Left renal cortex interstitium (tissue), 4 donors: ENCODE measurements at places on chromosomes 12 and 14. TPM values are rescaled to one million over a fixed set of nuclear protein-coding genes. Genes with fewer than 3 reads are reported as not detected.

The COX8C gene
- polyA plus RNA-seq = 0.35 TPM

The FERMT2 gene
- 179 TPM for polyA plus RNA-seq

The RASSF3 gene
- polyA plus RNA-seq = 20.5 TPM

The KSR2 gene
- 0.54 TPM for polyA plus RNA-seq

The AQP5 gene
- polyA plus RNA-seq = 2.2 TPM

The ETFBKMT gene
- polyA plus RNA-seq = 6.2 TPM

The FAM90A1 gene
- polyA plus RNA-seq = 2.2 TPM

The SPIC gene
- polyA plus RNA-seq = not detected

The MYH6 gene
- 0.21 TPM for polyA plus RNA-seq

The KRT78 gene
- polyA plus RNA-seq = not detected

The KLRD1 gene
- 0.47 TPM for polyA plus RNA-seq

The PRICKLE1 gene
- polyA plus RNA-seq = 58.0 TPM

The CLEC7A gene
- polyA plus RNA-seq = 2.2 TPM

The CCDC38 gene
- 0.82 TPM for polyA plus RNA-seq

The VASH1 gene
- polyA plus RNA-seq = 44.6 TPM

The PRB2 gene
- not detected for polyA plus RNA-seq

DNA sequence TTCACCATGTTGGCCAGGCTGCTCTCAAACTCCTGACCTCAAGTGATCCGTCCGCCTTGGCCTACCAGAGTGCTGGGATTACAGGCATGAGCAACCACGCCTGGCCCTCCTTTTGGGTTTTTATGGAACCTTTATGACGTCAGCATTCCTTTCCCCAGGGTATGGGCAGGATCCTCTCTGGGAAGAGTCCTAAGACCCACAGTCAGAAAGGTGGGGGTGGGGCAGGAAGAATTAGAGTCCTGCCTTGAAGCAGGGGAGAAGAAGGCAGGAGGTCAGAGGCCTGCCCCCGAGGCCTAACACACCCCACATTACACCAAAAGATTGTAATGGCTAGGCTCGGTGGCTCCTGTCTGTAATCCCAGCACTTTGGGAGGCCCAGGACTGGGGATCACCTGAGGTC, 30.8 kb upstream of the CDK17 start:
- DNase-seq = no peak

- DNase-seq = no peak
These were observed 123.1 kb downstream of the SRGAP1 start for GRCh38 chr12:63967358-63968145.

DNA sequence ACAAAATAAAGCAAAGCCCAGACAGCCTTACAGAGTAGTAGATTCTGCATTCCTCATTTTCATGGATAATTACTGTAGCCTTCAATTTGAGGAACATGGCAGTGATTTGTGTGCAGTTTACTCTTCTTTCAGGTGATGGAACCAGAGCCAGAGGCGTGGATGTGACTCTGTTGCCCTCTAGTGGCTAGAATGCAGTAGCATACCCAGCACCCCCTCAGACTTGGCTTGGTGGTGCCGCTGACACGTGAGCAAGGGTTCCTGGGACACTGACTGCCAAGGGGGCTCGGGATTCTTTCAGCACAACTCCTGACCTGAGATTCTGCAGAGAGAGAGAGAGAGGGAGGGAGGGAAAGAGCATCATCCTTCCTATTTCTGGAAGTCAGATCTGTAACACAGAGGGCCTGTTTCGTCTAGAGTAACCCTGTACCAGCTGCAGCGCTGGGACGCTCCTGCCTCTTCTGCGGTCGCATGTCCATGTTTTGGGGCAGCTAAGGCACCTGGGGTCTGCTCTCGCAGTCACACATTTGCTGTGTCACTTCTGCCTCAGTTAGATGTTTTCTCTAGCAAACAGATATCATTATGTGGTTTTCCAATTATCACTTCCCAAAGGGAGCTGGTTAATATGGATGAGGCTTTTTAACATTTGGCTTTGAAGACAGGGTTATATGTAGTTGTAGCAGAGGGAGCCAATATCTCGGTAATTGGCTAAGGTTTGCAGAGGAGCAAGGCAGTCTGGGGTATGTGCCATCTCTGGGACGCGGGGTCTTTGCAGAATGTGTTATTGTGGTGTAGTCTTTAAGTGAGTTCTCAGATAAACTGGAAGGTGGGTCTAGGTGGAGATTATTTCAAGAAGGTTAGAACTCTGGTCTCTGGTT, 428.1 kb downstream of the NRXN3 start:
- DNase-seq = peak; percentile 20

GRCh38 chr12:115174920-115175319, 490.9 kb upstream of the TBX3 start:
- no peak for DNase-seq

DNA sequence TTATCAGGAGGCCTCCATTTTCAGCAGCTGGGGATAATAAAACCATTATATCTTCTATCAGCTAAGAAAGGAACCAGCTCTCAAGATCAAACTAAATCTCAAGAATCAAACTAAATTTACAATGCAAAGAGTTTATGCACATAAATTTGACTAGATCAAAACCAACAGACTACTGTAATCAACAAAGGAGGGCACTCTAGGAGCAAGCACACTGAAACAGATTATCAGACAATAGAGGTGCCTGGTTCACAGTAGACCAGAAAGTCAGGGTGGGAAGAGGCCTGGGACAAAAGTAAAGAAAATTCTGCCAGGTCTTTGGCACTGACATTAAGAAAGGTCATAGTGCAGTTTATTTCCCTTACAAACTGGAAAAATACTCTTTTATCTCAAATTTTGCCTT, 61.0 kb downstream of the HECTD4 start:
- DNase-seq = no peak

GRCh38 chr14:74609721-74610120, 2.3 kb downstream of the LTBP2 start:
- DNase-seq = no peak

- DNase-seq = no peak
These were observed 16.6 kb downstream of the SSH1 start for GRCh38 chr12:108840605-108841332.

- DNase-seq = peak; percentile 72
These were observed 575 bp downstream of the L2HGDH start for GRCh38 chr14:50311337-50311971.

DNA sequence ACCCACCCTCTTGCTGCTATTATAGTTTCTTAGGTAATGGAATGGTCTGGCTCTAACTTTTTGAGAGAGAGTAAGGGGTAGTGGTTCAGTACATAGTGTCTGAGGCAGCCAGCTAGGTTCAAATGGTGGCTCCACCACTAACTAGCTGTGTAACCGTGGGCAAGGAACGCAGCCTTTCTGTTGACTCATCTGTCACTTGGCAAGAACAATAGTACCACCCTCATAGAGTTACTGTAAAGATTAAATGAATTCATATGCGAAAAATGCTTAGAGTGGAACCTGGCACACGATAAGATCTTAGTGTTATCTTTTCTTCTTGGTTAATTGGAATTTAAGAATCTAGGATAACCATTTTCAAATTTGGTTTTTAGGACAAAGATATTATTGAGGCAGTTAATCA, 14.0 kb downstream of the CCDC62 start:
- no peak for DNase-seq

DNA sequence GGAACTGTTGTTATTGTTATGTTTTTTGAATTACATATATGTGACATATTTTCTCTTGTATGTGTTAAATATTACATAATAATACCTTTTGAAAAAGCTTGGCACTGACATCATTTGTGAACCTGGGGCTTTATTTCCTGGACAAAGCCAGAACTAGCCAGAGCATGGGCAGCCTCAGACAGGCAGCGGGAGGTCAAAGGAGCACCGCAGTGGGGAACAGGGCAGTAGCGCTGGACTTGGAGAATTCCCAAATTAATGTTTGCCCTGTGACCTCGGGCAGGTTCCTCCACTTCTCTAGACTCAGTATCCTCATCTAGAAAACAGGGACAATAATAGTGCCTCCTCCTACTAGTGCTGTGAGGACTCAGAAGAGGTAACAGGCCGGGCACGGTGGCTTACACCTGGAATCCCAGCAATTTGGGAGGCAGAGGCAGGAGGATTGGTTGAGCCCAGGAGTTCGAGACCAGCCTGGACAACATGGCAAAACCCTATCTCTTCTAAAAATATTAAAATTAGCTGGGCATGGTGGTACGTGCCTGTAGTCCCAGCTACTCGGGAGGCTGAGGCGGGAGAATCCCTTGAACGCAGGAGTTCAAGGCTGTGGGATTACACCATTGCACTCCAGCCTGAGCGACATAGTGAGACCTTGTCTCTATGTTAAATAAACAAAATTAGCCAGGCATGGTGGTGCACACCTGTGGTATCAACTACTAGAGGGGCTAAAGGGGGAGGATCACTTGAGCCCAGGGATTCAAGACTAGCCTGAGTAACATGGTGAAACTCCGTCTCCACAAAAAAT, 27.3 kb upstream of the ITPK1 start:
- DNase-seq = no peak

- no peak for DNase-seq
These were observed 119.0 kb upstream of the SLC38A4 start for GRCh38 chr12:46944771-46945170.

DNA sequence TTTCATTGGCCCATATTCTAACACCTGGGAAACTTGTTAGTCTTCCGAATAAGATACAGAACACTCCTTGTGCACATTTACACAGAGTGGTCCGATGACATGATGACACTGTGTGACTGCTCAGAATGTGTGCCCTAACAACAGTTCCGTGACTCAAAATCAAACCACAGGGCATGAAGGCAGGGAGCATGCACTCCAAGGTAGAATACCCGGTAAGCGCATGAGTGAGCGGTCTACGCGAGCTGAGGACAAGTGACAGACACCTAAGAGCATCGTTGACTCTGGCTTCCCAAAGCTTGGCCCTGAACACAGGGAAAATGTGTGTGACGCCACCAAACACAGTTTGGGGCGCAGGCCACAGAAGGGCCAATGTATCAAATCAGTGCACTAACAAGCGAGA, 18.6 kb downstream of the CLIP1 start:
- no peak for DNase-seq

DNA sequence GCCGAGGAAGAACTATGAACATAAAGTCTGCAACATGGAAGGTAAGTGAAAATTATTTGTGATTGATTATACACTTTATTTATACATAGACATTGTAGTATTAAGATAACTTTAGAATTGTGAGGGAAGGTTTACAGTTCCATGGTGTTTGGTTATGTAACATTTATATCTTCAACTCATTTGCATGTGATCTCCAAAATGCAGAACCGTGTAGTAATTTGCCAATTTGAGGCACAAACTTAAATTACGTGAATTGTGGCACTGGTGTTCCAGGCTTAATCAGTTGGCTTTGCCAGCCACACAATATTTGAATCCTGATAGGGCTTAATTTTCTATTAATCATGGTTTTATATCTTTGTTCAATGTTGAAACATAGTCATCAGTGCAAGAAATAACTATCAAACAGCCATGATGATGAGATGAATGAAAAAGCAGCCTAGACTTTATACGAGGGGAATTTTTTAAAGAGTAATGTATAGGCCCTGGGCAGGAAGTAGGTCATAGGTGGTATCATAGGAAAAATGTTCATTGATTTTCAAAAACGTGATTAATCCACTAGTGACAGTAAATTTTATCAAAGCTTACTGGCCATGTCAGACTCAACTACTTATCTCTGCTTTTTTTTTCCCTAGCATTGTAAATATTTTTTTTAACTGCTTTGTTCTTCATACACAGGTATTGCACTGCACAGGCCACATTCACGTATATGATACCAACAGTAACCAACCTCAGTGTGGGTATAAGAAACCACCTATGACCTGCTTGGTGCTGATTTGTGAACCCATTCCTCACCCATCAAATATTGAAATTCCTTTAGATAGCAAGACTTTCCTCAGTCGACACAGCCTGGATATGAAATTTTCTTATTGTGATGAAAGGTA, 31.7 kb downstream of the HIF1A start:
- no peak for DNase-seq

DNA sequence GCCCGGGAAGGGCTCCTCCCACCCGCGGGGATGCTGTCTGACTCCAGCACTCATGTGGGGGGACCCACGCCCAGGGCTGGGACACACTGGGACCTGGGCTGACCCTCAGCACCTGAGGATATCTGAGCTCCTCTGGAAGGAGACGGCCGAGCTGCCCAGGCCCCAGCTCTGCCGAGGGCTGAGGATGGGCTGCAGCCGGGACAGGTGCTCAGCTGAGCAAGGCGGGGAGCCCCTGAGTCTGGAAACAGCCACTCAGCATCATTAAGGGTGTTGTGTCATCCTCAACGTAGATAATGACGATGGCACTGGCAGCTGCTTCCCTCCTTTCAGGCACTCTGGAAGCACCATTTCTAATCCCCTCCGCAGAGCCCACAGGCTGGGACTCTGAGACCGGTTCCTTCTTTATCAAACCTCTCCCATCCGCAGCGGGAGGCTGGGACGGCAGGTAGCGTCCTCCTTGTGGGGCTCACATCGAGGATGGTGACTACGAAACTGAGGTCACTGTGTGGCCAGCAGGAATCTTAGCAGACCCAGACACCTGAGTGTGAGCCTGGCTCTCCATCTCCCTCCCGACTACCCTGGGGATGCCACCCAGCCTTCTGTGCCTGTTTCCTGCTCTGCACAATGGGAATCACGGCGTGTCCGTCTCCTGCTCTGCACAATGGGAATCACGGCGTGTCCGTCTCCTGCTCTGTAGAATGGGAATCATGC, 26.7 kb upstream of the SFSWAP start:
- no peak for DNase-seq

DNA sequence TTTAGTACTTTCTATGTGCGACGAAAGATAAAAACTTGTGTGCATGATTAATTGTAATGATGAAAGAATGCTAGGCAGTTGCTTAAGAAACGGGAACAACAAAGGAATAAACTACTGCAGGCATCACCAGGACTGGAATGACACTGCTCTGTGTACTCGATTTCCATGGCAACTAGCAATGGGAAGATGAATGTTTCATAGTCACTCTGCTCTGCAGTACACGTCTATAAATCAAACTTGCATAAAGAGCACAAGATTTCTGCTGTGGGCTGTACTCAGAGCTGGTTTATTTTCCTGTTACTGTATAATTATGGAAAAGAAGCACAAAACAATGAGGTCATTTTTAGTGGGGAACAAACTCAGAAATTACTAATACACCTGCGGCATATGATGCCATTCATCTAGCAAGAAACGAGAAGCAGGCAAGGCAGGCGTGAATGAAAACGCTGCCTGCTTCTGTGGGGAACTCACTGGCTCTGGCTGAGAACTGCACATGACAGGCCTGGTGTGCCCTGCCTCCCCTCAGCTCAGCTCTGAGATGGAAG, 41.8 kb downstream of the EFCAB11 start:
- DNase-seq = no peak

DNA sequence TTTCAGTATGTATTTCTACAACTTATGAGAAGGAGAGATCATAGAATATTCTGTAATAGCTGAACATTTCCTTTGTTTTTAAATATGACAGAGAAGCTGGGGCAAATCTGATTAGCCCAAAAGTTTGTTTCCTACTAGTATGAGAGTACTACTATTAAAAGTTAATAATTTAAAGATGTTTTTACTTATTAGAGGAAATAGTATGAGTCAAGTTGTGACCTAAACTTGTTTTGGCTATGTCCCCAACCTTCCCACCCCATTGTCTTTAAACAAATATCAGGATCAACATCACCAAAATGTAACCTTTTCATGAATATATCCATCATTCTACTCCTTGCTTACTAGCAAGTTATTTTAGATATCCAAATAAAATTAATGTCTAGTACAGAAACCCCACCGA, 10.5 kb downstream of the GNPNAT1 start:
- DNase-seq = no peak

GRCh38 chr14:61346221-61346620, 24.8 kb downstream of the PRKCH start:
- no peak for DNase-seq
